Activated naive CD4-positive, alpha-beta T cell (primary cell): ENCODE measurements at places on chromosomes 1 and 21.

- DNase-seq: no peak
Observed at GRCh38 chr1:164605254-164606091, 46.5 kb downstream of the PBX1 start.

GRCh38 chr1:119347858-119348257 is 20.7 kb upstream of the HAO2 start:
- DNase-seq: no peak

GRCh38 chr1:196152975-196153374 is 455.3 kb downstream of the KCNT2 start:
- DNase-seq: no peak

- no peak for DNase-seq
Observed at GRCh38 chr21:37751268-37751975, 164.8 kb downstream of the KCNJ6 start.

DNA sequence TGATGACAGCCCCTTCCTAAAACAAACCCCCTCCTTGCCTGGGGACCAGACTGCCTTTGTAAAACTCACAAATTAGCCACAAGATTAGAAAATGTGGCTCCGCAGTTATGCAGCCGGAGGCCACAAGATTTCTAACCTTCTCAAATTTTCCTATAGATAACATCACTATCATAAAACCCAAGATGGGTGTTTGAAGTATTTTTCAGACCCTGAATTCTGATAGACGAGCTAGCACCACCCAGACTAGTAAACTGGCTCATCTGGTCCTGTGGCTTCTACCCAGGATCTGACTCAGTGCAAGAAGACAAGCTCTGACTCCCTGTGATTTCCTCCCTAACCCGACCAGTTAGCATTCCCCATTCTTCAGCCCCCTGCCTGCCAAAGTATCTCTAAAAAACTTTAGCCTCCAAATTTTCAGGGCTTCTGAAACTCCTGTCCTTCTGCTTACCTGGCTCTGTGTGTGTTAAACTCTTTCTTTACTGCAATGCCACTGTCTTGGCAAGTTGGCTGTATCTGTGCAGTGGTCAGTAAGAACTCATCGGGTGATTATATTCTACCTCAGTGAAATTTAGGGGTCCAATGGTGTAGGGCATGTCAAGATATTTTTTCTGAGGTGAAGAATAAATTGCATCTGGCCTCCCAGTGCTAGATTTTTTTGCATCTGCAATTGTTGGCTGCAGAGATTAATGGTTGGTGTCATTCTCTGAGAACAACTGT is 102.1 kb downstream of the S1PR1 start:
- DNase-seq: no peak

GRCh38 chr1:229047161-229047839 is 223.6 kb upstream of the RAB4A start:
- no peak for DNase-seq

DNA sequence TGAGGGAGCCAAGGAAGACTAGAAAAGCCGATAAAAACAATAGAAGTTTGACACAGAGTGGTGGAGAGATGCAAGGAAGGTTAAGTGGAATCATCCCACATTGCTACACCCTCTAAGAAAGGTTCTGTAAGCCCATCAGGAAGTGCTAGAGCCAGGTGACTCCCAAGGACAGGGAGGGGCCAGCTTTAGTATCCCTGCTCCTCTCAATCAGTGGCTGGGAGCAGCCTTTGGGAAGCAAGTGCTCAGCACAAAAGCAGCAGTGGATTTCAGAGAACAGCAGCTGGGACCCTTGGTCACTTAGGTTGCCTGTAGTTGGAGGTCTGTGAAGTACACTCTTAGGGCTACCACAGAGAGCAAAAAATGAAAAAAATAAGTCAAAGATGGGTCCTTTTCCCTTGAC is 42.5 kb downstream of the NME7 start:
- no peak for DNase-seq

- no peak for DNase-seq
Observed at GRCh38 chr1:93593854-93594602, 87.6 kb downstream of the BCAR3 start.

GRCh38 chr1:202184750-202185460 is 8.7 kb upstream of the LGR6 start:
- peak; percentile 47 for DNase-seq

DNA sequence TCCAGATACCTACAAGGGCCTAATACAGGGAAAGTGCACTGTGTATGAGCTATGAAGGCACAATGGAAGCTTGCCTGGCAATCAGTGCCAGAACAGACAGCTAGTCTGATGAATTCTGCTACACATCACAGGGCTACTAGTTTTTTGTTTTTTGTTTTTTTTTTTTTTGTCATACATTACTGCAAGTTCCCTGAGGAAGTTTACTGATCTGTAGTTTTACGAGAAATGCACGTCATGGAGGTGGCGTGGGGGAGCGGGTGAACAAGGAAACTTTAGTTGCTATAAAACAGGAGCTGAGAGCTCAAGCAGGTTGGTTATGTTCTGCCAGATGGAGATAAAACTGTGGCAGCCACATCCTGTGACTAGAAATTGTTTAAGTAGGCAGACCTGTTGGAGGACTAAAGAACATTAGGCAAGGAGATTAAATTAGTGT is 17.7 kb downstream of the PTPRC start:
- no peak for DNase-seq

- DNase-seq: no peak
Observed at GRCh38 chr1:32082022-32082421, 9.3 kb downstream of the TMEM39B start.

- no peak for DNase-seq
Observed at GRCh38 chr1:187838335-187839293, 1009.9 kb downstream of the PLA2G4A start.

DNA sequence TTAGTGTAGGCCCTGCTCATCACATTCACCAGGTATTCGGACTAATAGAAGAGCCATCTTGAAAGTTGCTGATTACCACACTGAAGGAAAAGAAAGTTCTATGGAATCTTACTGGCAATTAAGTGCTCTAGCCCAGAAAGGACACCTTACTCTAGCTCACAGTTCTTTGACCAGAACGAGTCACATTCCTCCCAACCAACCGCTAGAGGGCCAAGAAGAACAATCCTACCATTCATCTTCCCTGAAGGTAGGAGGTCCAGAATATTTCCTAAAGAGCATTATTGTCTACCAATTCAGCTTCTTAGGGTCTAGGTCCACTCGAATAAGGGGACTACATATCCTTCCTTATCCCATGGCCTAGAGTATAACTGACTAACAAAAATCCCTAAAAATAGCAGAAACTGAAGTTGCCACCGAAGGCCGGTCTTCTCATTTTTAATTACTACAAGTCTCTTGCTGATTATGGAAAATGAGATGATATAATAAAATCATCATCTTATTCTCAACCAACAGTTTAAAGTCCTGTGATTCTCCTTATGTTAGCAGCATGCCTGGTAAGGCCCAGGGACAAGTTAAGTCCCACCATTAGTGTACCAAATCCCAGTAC is 2.7 kb upstream of the FMO1 start:
- no peak for DNase-seq

DNA sequence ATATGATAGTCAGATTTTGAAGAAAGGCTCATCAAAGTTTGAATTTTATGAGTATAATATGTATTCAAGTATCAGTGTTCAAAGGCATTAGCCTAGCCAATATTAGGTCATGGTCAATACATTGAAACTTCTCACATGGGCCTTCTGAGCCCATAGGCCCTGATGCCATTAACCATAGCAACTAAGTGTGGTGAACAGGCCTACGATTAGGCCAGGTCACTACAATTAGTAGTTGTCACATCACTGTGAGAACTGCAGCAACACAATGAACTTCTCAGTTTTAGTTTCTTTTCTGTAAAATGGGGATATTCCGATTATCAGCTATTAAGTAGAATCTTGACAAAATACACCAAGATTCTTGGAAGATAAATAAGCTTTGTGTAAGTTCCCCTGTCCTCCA is 30.0 kb downstream of the CELF3 start:
- no peak for DNase-seq

GRCh38 chr1:41152622-41153044 is 89.5 kb downstream of the SCMH1 start:
- no peak for DNase-seq

- no peak for DNase-seq
Observed at GRCh38 chr21:18493422-18493821, 89.8 kb upstream of the TMPRSS15 start.

DNA sequence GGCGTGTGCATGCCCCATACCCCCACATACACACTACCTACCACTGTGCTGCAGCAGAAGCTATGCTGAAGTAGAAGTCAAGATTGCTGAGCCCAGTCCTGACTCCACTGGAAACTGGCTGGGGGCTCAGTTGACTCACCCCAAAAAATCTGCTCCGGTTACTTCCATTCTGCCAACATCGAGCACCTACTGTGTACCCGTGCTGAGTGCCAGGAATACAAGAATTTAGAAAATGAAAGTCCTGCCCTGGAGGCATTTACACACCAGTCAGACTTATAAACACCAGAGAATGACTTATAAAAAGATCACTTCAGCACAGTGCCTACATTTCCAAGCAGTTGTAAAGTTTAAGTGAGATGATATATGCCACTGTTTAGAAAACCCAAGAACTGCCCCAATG is 99.1 kb downstream of the NMNAT2 start:
- no peak for DNase-seq

GRCh38 chr1:34425785-34426184 is 249.1 kb downstream of the C1orf94 start:
- DNase-seq: no peak

GRCh38 chr21:15754640-15755039 is 24.9 kb downstream of the USP25 start:
- no peak for DNase-seq

DNA sequence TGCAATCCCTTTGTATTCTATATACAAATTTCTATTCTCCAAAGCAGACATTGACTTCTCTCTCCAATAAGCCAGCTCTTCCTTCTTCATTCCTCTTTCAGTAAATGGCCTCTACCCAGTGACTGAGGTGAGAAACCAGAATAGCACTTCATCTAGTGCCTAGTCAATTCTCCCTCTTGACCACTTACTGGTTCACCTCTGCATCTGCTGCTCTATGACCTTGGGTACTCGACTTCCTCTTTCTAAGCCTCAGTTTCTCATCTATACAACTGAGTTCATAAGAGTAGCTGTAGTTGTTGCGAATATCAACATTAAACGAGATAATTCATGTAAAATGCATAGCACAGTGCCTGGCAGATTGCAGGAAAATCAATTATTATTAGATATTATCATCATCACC is 12.4 kb downstream of the LYST start:
- no peak for DNase-seq

- no peak for DNase-seq
Observed at GRCh38 chr1:23449958-23450357, 25.4 kb upstream of the TCEA3 start.

- no peak for DNase-seq
Observed at GRCh38 chr1:26327956-26328362, 10.2 kb downstream of the CD52 start.

DNA sequence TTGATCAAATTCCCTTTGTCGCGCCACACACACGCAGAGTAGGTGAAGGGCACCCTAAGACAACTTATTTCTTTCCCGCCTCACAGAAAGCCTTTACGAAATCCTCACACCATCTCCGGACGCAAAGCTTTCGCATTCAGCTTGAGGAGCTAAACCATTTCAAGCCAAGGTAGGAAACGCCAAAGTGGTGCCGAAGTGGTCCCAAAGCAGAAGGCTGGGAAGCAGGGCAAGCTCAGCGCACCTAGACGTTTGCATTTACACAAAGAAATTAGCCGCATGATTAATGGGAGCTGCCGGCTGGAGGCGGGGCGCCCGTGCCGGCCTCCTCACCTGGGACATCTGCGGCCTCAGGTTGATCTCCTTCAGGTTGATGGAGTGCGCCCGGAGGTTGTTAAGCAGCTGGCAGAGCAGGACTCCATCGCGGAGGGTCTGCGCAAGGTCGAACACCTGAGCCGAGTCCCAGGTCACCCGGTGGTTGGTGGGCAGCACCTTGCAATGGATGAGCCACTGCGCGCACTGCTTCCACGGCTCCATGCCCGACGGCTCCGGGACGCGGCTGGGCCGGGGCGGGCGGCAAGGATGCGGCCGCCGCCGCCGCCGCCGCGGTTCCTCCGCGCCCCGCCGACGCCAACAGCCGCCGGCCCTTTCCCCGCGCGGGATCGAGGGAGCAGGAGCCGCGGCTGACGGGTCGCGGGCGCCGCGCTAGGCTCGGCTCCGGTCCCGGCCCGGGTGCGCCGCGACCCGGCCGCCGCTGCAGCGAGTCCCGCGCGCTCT is 457 bp downstream of the VAV3 start:
- no peak for DNase-seq

DNA sequence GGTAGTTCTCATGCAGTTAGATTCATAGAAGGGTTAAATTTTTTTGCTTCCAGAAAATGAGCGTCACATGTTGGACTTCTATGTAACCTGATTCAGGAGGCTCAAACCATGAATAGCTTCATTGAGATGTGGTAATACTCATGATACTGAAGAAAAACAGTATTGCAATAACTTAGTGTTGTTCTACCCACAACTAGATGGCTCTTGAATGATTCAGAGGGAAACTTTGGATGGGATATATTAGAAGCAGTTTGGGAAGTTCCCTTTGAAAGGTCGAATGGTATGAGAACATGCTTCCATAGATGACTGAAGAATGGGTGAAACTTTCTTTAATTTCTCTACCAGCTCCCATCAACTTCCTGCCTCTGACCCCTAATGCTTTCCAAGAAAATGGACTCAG is 211.7 kb upstream of the PTGFR start:
- DNase-seq: no peak

DNA sequence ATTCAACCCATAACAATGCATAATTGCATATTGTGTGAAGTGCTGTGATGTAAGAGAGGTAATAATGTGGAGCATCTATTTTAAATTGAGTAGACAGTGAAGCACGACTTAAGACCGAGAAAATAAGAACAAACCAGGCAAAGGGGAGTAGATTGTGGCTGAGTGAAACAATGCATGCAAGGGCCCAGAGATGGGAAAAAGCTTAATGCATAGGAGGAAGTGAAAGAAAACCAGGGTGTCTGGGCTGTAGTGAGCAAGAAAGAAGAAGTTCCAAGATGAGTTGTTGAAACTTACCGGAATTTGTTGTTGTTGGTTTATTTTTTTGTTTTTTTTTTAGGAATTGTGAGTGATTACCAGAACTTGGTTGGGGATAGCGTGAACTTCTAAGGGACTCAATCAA is 104.7 kb downstream of the SNX7 start:
- no peak for DNase-seq

DNA sequence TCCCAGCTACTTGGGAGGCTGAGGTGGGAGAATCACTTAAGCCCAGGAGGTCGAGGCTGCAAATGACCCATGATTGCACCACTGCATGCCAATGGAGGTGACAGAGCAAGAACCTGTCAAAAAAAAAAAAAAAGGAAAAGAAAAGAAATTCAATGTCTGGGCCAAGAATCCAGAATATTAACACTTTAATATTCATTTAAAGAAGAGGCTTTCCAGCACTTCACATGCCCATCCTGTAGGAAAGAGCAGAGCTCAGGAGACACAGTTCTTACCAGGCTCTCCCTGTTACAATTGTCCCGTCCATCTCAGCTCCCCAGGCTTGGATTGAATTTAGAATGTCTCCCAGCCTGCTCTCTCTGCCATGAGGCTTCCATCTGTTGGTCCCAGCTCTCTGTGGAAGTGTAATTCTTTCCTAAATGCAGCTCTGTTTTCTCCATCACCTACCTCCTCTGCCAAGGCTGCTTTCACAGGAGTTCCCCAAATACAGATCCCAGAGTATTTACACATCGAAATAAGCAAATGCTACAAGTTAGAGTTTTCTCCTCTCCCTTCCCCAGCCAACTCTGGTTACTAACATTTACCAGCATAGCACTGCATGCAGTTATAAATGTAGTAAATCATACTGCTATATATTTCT is 116.6 kb upstream of the CDC42BPA start:
- no peak for DNase-seq
